ENCODE measurements at places on chromosomes 7 and 10.

DNA sequence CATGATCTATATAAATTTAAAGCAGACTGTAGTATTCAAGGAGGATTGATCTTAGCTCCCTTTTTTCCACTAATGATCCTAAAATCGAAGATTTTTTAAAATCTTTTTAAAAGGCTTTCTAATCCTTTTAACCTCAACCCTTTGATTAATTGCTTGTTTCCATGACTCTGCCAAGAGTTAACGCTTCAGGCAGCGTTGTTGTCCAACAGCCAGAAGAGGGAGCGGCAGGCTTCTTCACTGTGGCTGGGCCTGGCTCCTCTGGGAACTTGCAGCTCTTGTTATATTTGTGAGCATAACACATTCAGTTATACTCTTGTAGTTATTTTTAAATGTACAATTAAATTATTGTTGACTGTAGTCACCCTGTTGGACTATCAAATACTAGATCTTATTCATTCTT, 26.3 kb downstream of the CRCP start:
- DNase-seq, result peak; percentile 72

GRCh38 chr7:120827371-120828118, 30.4 kb downstream of the TSPAN12 start:
- DNase-seq, result no peak

- DNase-seq, result no peak
Observed at GRCh38 chr7:155279787-155280445, 17.8 kb upstream of the INSIG1 start.

DNA sequence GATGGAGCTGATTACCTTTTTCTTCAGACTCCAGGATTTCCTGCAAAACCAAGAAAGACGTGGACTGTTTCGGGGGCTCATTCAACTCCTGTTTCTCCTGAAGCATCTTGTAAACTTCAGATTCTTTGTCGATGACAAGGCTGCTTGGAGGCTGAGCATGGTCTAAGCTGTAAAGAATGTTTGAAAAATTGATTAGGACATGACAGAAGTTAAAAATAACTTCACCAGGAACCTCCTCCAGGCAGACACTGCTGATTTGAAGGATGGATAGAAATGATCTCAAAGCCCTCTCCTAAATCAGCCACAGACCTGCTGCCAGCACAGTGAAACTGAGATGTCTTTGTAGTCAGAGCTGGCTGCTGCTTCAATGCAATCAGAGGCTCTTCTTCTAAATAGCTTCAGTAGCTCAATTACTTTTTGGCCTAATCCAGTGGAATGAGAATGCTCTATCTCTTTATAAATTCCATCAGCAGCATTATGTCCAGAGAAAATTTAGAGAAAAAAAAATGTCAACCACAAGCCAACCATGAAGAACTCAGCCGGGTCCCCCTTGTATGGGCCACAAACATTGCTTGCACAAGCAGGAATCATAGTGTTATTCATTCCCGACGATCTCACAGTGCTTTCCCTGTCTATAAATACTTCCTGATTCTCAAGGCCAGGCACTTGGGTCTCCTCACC, 43.5 kb downstream of the PDLIM1 start:
- DNase-seq, result no peak

Measured in G401 (cell line).